ENCODE measurements at places on chromosomes 13 and 19. TPM values are rescaled to one million over a fixed set of nuclear protein-coding genes. Genes with fewer than 3 reads are reported as not detected.

SYDE1 gene
- 11.4 TPM for total RNA-seq

IL11 gene
- total RNA-seq: not detected

GRCh38 chr13:112972867-112973576 is 4.0 kb downstream of the MCF2L start:
- no peak for DNase-seq

- no peak for DNase-seq
Observed at GRCh38 chr13:40220299-40220935, 446.0 kb downstream of the FOXO1 start.

DNA sequence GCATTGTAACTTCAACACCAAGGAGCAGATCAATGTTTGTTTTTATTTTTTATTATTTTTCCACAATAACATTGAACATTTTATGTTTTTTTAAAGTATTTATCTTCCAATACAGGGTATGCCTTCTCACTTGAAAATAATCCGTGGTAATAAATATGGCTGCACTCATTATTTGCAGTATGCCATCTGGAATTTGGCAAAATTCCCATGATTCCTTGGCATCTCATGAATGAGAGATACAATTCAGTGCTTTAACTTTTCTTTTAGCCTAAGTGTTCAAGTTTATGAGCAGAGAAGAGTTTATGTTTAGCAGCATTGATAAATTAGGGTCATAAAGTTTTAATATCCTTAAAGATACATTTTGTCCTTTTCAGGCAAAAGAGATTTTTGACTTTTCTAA is 1109.6 kb upstream of the ATXN8OS start:
- DNase-seq: no peak
